Suppressor macrophage treated with lipopolysaccharide for 4 hours (primary cell): ENCODE measurements at places on chromosomes 16 and 17.
A peak's percentile ranks its signal among the peaks of the same experiment; 100 is the strongest.

DNA sequence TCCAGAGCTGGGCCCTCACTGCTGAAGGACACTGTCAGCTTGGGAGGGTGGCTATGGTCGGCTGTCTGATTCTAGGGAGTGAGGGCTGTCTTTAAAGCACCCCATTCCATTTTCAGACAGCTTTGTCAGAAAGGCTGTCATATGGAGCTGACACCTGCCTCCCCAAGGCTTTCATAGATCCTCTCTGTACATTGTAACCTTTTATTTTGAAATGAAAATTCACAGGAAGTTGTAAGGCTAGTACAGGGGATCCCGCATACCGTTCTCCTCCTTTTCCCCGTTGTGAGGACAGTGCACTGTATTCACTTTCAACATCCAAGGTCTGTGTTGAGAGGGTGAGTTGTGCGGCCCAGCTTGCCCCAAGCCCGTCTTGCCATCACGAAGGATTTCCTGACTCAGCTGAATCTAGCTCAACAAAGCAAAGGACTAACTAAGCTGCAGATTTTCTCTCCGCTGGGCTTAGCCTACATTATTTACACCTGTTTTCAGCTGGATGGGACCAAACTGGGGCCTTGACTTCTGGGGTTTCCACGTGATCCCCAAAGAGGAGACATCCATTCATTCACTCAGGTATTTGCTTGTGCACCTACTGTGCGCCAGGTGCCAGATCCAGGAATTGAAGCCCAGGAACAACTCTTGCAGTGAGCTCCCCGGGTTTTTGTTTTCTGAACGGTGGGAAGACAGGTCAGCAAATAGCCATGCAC is 5.2 kb upstream of the TMEM235 start:
- no peak for DNase-seq

GRCh38 chr16:1298406-1298805 is 11.0 kb upstream of the UBE2I start:
- DNase-seq: no peak

GRCh38 chr16:62638964-62639870 is 603.0 kb upstream of the CDH8 start:
- DNase-seq: no peak

DNA sequence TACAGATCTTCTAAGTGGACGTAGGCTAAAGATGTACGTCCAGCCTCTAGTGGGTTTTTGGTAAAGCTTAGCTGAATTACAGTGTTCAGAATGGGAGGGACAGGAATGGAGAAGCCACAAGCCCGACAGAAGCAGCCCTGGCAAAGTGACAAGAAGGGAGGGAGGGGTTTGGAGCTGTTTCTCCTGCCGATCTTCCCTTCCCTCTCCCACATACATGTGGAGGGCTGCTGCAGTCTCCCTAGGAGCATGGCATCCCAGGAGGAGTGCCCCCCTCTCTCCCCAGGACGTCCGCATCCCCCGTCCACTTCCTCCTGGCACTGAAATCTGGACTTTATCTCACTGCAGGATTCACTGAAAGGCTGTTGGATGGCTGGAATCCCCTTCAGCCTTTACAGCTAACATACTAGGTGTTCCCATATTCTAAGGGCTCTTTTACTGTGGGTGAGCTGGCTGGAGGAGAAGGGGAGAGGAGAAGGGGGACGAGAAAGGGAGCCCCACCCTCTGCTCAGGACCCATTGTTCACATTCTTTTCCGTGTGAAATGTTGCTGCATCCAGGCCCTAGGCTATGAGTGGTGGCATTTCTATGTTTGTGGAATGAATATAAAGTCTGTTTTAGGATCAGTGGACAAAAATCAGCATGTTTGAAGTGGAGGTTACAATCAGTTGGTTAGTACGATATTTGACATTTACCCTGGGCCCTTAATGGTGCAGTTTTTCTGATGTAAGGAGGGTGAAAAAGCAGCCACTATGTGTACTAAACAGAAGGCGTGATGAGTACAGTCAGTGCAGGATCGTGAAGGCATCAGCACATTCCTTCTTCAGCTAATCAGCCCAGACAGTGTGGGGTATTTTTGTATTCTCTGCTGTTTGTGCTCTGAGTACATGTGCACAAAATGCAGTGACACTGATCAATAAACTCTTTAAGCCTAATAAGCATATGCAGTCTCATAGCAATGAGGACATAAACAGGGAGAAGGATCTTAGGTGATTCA is 94.6 kb downstream of the SPECC1 start:
- no peak for DNase-seq

GRCh38 chr17:79022507-79022991 is 1.4 kb upstream of the C1QTNF1 start:
- no peak for DNase-seq

GRCh38 chr17:38541281-38541680 is 64.5 kb downstream of the SRCIN1 start:
- no peak for DNase-seq

DNA sequence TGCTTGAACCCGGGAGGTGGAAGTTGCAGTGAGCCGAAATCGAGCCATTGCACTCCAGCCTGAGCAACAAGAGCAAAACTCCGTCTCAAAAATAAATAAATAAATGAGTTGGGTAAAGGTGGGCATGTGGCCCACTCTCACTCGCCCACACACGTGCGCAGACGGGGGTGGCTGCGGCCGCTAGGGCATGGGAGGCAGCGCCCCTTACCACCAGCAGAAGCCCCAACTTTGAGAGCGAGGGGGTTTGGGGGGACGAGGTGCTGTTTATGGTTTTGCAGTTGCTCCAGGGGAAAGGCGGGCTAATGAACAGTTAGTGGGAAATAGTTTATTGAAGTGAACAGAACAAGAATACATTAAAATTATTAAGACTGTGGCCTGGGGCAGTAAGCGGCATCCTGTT is 14.9 kb upstream of the RBFOX3 start:
- no peak for DNase-seq

GRCh38 chr17:41521574-41522261 is 3.0 kb upstream of the KRT15 start:
- DNase-seq: peak; percentile 51

- DNase-seq: no peak
Measured at GRCh38 chr16:14513389-14514107, 116.5 kb downstream of the PARN start.

DNA sequence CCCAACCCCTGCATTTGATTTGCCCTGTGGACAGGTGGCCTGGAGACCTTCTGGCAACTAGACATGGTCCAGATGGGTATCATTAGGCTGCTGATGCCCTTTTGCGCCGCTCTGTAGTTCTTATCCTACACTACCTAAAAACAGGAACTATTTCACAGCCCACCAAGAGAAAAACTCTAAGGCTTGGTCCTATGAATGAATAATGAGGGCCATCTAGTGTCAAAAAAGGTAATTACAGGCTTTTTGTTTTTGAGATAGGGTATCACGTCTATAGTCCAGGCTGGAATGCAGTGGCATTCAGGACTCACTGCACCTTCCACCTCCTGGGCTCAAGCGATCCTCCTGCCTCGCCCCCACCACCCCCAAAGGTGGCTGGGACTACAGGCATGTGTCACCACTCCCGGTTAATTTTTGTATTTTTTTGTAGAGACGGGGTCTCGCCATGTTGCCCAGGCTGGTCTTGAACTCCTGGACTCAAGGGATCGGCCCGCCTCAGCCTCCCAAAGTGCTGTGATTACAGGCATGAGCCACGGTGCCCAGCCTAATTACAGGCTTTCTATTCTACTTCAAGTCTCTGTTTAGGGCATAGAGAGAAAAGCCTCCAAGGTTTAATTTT is 20.9 kb downstream of the COIL start:
- peak; percentile 85 for DNase-seq

DNA sequence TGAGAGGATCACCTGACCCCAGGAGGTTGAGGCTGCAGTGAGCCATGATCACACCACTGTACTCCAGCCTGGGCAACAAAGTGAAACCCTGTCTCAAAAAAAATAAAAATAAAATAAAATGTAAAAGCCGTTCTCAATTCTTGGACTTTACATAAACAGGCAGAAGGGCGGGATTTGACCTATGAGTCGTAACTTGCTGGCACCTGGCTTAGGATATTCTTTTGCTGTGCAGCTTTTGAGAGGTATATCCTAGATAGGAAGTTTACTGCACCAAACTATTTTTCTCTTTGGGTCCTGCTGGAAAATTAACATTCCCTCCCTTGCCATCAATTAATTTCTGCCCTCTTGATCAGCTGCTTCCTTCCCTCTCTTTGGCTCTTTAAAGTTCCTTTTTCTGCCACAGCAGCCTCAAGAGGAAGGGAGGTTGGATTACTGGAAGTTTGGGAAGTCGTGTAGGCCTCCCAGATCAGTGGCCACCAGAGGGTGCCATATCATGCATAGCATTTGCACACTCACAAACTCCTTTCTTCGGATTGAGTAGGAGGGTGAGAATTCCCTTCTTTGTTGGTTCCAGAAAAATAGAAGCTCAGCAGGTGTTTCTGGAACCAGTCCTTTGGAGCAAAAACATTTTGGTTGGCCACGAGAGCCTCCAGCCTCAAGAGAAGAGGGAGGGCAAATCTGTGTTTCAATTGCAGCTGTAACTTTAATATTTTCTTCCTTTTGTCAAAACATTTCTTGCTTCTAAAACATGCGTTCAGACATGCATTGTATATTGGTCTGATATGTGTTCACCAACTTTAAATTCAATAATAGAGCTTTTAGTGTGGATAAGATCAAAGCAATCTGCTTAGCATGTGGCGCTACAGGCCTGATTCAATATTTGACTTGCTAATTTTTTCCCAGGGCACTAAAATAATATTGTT is 147.3 kb downstream of the CCDC182 start:
- DNase-seq: peak; percentile 73

DNA sequence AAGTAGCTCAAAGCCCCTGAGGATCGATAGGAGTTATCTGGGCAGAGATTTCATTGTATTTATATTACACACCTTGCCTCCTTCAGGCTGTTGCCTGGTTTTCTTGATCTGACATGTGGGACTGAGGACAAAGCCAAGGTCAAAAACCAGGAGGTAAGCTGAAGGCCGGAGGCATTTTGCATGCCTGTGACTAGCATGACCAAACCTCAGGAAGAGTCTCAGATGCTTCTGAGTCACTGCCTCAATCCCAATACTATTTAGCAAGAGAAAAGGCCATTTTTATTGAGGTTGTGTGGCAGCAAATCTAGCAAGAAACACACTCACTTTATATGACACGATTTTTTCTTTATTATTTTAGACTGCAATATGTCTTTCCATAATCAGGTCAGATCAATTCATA is 968.1 kb downstream of the CDH11 start:
- DNase-seq: no peak

DNA sequence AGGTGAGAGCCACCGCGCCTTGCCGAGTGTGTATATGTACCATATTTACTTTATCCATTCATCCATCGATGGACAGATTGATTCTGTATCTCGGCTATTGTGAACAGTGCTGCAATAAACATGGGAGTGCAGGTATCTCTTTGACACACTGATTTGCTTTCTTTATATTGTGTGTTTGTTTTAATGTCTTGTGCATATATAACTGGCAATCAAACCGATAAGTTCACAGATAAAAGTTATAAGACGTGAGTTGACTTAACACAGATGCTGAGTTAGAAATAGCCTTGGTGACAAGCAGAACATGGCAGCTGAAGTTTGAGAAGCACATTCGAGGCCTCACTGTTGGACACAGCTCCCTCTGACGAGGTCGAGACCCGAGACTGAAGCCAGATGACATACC is 23.2 kb downstream of the TMEM186 start:
- DNase-seq: no peak

GRCh38 chr16:15607700-15608396 is 35.1 kb downstream of the MARF1 start:
- DNase-seq: peak; percentile 92

GRCh38 chr16:24208710-24209109 is 47.4 kb upstream of the CACNG3 start:
- no peak for DNase-seq

- no peak for DNase-seq
Measured at GRCh38 chr17:28530926-28531325, 21.5 kb downstream of the UNC119 start.

GRCh38 chr17:63629627-63630026 is 7.4 kb downstream of the MAP3K3 start:
- no peak for DNase-seq

DNA sequence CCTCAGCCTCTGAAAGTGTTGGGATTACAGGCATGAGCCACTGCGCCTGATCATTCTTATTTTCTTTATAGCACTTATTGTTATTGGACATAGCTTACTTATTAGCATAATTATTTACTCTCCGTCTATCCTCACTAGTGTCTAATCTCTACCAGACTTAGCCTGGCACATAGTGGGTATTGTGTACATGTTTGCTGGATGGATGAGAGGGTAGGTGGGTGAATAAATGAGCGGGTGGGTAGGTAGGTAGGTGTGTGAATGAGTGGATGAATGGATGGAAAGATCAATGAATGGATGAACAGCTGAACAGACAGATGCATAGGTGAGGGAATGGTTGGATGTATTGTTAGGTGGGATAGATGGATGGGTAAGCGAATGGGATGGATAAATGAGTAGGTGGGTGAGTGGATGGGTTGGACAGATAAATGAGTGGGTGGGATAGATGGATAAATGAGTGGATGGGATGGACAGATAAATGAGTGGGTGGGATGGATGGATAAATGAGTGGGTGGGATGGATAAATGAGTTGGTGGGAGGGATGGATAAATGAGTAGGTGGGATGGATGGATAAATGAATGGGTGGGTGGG is 51.9 kb downstream of the ABCC6 start:
- DNase-seq: no peak

- no peak for DNase-seq
Measured at GRCh38 chr17:17768424-17769088, 68.2 kb downstream of the SREBF1 start.

- no peak for DNase-seq
Measured at GRCh38 chr17:60579551-60579950, 20.4 kb upstream of the PPM1D start.

- DNase-seq: no peak
Measured at GRCh38 chr16:85326794-85327181, 214.5 kb upstream of the CIBAR2 start.

DNA sequence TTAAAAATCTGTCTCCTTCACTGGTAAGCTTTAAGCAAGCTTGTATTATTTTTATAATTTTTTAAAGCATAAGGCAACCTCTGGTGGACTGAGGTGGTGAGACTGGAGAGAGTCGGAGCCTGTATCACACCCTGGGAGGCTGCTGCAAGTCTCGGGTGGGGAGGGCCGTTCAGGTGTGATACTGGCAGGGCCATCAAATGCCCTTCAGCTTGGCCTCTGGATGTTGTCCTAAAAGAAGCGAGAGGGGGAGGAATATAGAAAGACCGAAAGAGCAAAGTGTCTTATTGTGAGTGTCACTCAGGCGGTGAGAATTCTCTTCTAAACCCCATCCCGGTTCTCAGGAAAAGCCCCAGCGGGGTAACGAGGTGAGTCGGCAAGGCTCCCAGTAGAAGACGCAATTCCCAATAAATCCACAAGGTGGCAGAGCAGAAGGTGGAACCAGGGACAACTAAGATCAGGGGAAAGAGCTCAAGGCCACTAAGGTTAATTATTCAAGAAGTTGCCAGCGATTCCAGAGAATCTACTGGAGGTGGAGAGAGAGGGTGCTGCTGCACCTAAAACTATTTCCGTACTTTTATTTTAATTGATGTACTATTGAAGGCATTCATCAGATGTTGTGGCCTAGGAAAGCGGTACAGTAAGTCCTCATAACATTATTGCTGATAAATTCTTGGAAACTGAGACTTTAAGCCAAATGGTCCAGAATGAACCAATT is 14.1 kb downstream of the C17orf67 start:
- peak; percentile 84 for DNase-seq
